ENCODE measurements at places on chromosomes 5 and 9.

DNA sequence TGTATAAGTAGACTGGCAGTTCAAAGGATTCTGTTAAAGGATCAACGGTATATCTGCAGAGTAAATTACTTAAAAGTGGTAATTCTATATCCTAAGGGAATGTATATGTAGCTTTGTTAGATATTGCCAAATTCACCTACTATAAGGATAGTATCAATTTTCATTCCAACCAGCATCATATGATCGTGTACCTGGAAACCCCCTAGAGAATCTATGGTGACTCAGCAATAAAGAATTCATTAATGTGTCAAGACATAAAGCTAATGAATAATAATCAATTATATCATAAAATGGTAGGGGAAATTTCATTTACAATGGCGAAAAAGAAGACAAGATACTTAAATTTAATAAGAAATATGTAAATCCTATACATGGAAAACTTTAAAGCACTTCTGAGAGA is 234.1 kb upstream of the ACTBL2 start:
- no peak for DNase-seq

DNA sequence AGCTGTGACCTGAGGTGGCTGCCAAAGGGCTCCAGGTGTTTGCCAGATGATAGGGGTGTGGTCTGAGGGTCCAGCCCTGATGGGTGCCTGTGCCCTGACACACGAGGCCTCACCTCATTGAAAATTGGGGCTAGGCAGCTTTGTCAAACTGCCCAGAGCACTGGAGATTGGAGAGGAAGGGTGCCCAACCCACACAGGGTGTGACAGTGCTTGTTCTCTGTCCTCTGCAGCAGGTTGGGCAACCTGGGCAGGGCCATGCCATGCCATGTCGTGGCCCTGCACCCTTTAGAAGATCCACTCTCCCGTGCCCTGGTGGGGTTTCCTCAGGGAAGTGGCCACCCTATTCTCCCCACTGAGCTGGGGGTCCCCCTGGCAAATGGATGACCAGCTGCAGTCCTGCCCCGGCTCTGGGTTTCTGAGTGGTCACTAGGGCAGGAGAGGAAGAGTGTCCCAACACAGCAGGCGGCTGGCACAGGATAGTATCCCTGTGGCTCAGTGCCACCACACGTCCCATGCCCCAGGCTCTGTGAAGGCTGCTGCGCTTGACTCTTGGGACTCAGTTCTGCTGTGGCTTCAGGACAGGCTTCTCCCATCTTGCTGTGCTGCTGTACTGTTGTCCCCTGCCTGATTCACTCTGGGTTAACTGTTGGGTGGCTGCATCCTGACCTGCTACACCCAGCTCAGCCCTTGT is 100.8 kb upstream of the PITX1 start:
- DNase-seq: no peak

DNA sequence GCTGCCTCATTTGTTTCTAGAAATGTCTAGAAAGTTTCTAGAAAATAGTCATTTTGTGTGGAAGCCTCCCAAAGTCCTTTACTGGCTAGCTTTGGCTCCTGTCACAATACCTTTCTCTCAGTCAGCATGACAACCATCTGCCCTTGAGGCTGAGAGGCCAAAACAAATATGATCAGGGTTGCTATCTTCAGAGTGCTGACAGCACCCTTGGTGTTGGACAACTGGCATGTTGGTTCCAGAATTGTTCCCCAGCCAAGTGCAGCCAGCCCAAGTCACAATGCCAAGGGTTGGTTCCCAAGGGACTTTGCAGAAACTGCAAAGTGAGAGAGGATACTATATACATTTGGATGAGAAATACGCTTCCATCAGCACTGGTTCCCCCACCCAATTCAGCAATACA is 140.9 kb upstream of the GAS1 start:
- DNase-seq: no peak

DNA sequence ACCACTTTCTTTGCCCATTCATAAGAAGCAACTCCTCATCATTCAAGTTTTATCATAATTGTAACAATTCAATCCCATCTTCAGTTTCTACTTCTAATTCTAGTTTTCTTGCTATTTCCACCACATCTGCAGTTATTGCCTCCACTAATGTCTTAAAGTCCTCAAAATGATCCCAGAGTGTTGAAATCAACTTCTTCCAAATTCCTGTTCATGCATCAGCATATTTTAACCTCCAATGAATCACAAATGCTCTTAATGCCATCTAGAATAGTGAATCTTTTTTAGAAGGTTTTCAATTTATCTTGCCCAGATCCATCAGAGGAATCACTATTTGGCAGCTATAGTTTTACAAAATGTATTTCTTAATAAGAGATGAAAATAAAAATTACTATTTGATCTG is 3.2 kb upstream of the SRP19 start:
- no peak for DNase-seq

- DNase-seq: no peak
Observed at GRCh38 chr5:36452424-36453006, 150.8 kb upstream of the RANBP3L start.

DNA sequence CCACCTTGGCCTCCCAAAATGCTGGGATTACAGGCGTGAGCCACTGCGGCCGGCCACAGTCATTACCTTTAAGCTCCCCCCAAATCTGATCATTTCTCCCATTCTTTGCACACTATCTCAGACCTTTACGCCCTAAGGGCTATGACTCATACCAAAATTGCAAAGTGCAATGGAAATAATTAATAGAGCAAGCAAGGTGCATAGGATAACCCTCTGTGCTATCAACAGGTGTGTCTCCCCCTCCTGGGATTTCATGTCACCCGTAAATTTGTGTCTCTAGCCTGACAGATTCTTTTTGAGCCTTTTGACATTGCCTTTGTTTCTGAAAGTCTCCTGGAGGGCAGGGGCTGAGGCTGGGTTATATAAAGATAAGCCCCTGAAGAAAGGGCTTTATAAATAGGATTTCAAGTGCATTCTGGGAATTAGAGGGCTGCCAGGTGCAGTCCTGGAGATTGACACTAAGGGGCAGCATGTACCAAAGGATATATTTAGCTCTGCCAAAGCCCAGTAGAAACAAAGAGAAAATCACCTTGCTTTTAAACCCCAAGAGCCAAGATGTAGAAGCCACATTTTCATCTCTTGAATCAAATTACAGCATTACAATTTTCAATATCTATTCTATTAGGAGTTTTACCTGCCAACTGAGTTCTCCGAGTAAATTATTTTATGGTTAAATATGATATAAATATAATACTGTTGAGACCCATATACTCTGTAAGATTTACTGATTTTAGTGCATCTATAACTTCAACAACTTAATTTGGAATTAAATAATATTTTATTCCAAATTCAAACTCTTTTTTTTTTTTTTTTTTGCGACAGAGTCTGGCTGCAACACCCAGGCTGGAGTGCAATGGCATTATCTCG is 18.2 kb downstream of the S100Z start:
- peak; percentile 62 for DNase-seq

DNA sequence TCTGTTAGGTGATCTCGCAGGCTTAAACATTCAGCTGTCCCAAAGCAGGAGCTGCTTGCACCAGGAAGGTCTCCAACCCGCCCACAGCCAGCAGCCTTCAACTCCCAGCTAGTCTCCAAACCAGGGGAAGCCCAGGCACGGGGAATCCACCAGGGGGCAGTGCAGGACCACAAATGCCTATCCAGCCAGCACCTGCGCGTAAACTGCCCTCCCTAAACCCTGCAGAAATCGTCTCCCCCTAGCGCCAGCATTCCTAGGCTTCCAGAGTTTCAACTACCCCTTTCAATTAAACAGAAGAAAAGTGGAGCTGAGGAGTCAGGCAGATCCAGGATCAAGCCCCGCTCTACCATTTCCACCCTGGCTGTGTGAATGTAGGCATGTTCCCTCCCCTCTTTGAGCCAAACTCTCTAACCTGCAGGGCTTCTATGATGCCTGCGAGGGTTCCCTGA is 72.0 kb downstream of the HRH2 start:
- DNase-seq: peak; percentile 92

GRCh38 chr5:143790457-143791112 is 21.4 kb upstream of the HMHB1 start:
- DNase-seq: no peak

DNA sequence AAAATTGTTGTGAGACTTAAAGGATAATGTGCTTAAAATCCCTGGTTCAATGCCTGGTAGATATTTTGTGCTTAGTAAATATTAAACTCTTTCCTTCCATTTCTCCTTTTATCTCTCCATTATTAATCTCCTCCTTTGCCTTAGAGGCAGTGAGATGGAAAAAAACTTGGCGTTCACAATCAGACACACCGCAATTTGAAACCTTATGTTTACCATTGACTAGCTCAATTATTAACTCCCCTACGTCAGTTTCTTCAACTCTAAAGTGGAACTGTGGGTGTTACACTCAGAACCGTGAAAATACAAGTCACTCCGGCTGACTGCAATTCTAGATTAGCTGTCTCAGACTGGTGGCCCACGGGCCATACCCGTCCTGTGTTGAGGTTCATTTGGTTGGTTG is 327.2 kb downstream of the DEPDC1B start:
- no peak for DNase-seq

DNA sequence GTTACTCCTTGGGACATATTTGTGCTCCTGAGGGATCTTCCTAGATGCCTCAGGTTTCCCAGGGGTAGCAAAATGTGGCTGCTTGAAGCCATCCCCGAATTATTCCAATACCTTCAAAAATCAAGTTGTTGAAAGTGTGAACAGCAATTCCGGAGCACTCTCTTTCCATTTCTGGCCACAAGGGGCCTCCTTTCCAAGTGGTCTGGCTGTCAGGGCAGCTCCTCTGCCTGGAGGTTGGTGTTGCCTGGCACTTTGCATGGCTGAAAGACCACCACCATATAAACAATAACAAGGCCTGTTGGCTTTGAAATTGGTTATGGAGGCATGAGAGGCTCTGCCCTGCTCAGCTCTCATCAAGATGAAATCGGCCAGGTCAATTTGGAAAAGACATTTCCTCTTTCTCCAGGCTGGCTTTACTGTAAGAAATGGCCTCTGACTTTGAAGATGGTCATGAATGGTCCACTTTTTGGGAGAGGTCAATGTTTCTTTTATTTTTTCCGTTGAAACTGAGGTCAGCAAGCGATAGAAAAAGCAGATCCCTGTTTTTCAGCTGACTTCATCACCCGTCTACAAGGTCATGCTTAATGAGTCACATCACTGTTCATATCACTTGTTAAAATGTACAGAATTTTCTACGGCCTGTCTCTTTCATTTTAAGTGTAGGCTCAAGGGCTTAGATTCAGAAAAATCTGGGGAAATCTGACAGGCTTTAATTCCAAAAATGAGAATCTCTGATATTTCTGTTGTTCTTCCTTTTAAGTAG is 481.1 kb upstream of the ZNF608 start:
- DNase-seq: peak; percentile 7

DNA sequence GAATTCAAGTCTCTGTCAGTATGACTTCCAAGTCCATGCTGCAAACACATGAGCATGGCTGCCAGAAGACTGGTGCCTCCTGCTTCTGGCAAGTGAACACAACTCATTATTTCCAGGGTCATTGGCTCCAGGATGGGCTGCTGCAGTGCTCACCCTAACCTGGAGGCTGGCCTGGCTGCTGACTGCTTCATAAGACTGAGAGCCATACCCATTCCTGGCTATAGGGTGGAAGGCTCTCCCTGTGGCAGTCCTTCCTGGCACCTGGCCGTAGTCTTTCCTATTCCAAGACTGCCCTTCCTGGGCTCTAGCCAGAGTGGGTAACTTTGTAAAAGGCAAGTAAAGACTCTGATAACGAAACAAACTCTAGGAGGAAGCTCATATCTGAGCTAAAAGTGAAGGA is 51.2 kb downstream of the CXXC5 start:
- DNase-seq: no peak

- DNase-seq: no peak
Observed at GRCh38 chr9:93224591-93224990, 40.7 kb downstream of the WNK2 start.

GRCh38 chr9:96859461-96860198 is 5.3 kb upstream of the ZNF782 start:
- DNase-seq: no peak

DNA sequence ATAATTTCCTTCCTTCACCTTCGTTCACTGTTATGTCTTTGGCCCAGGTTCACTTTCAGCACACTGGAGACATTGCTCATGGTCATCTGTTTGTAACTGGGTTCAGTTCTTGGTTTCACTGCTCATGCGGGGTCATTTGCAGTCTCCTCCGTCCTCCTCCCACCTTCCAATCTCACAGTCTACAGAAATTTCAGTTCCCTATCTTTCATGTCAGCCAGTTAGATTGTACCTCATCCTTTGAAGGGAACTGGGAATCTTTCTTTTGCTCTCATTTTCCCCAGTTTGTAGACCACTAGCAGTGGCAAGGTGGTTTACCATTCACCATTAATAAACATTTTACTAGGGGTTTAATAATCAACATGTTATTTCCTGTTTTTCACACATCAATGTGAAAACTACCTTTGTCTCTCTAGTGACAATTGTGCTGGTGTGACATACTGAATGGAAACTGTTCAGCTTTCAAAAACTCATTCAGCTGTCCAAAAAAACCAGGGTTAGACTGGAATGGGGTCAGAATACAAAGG is 100.9 kb upstream of the IL6ST start:
- no peak for DNase-seq

- DNase-seq: peak; percentile 50
Observed at GRCh38 chr5:153896701-153897100, 142.0 kb downstream of the FAM114A2 start.

DNA sequence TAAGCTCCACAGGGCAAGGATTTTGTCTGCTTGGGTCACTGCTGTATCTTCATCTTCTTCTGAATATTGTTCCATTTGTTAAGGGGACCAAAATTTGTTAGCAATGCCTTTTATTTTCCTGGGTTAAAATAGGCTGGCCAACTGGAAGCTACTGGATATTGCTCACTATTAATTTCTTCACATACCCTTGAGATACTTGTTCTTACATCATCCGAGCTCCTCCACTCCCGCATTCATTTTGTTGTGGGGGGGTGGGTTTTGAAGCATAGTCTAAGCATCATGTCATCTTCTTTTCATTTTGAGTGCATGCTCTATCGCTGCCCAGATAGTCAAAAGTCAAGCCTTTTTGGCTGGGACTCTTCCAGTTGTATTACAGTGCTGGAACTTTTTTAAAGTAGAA is 42.5 kb upstream of the PIK3R1 start:
- no peak for DNase-seq

- no peak for DNase-seq
Observed at GRCh38 chr9:82820186-82820585, 242.8 kb downstream of the RASEF start.

GRCh38 chr5:14458414-14458813 is 123.2 kb upstream of the OTULINL start:
- no peak for DNase-seq

- DNase-seq: no peak
Observed at GRCh38 chr5:113005454-113005853, 28.9 kb downstream of the DCP2 start.

GRCh38 chr5:81802020-81802419 is 51.1 kb upstream of the SSBP2 start:
- no peak for DNase-seq

GRCh38 chr5:20949636-20950035 is 961.6 kb upstream of the CDH18 start:
- DNase-seq: no peak

GRCh38 chr5:53262348-53262970 is 152.9 kb upstream of the MOCS2 start:
- no peak for DNase-seq

DNA sequence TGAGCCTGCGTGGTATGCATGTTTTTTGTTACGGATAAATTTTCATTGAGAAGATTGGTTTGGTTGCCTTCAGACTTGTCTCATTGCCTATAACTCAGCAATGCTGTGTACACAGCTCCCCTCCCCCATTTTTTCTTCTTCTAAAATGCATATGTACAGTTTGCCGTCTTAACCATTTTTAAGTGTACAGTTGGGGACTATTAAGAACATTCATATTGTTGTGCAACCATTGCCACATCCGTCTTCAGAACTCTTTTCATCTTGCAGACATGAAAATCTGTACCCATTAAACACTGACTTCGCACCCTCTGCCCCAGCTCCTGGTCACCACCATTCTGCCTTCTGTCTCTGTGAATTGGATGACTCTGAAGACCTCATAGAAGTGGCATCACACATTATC is 6.2 kb downstream of the EXOC3 start:
- DNase-seq: no peak

All from NCI-H1694 treated with DMSO at 0.1 percent for 48 hours (cell line).